ENCODE measurements at places on chromosomes 16 and 17.

GRCh38 chr17:57587193-57587969 lies 157.7 kb downstream of the CCDC182 start:
- no peak for DNase-seq

DNA sequence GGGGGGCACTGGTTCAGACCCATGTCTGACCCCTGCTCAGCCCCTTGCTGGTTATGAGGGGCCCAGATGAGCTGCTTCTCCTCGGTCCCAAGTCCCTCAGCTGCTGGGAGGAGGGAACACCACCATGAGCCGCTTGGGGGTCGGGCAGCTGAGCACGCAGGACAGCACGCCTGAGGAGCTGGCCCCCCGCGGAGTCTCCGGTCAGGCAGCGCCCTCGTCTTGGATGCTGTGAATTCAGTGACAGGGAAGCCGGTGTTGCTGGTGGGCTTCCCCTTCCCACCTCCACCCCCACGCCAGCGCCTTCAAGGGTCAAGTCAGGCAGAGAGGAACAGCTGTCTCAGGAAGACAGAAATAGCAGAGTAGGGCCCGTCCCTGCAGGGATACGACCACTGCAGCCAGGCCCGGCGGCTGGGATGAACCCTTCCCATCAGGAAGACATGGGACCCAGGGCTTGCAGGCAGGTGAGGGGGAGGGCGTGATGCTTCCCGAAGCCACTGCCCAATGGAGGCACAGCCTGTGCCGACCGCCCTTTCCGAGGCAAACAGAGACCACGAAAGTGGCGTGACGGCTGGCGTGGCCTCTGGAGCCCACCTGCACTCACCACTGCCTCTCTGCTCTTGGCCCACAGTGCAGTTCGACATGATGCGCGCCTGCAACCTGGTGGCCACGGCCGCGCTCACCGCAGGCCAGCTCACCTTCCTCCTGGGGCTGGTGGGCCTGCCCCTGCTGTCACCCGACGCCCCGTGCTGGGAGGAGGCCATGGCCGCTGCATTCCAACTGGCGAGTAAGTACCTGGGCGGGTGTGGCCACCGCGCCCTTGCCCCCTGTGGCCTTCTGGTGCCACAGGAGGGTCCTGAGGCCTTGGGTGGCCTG lies 8.1 kb downstream of the TMEM204 start:
- no peak for DNase-seq

GRCh38 chr17:29057361-29057760 lies 14.4 kb downstream of the PIPOX start:
- DNase-seq, result no peak

GRCh38 chr16:31754998-31755615 lies 118.5 kb upstream of the ZNF267 start:
- no peak for DNase-seq

- DNase-seq, result no peak
Measured at GRCh38 chr16:2675714-2676113, 6.6 kb upstream of the KCTD5 start.

GRCh38 chr17:75459590-75460267 lies 3.3 kb downstream of the TMEM94 start:
- no peak for DNase-seq

- DNase-seq, result no peak
Measured at GRCh38 chr16:15691046-15691445, 41.0 kb downstream of the NDE1 start.

- no peak for DNase-seq
Measured at GRCh38 chr17:42989141-42989540, 8.8 kb downstream of the RUNDC1 start.

DNA sequence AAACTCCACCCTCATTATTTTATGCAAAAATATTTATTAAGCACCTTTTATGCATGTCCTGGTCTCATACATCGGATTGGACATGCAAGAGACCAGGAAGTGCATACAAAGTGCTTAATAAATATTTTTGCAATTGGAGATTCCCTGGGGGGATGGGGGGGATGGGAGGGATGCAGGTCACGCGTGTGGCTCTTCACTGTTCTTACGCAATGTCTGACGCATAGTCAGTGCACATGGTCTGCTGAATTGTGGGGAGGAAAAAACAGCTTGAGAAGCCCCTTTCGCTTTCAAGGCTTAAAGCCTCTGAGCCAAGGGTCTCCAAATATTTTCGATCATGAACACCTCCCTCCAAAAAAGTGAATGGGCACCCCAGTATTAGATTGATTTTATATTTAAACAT lies 96.7 kb upstream of the XYLT1 start:
- DNase-seq, result no peak

- DNase-seq, result no peak
Measured at GRCh38 chr17:65099941-65100315, 37.2 kb upstream of the RGS9 start.

DNA sequence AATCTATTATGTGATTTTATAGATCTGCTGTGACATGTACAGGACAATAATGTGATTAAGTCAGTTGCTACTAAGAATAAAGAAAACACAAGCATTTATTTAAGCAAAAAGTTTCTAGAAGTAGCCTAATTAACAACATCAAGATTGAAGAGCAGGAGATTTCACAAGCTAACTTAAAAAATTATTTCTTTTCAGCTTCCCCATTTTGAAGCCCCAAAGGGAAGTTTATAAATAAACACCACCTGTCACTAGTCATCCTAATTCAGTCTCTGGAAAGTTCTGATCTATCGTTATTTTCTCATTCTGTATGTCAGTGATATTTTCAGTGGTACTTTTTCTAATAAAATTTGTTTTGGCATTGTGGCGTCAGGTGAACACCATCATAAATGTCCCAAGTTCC lies 8.3 kb downstream of the CAPNS2 start:
- no peak for DNase-seq

DNA sequence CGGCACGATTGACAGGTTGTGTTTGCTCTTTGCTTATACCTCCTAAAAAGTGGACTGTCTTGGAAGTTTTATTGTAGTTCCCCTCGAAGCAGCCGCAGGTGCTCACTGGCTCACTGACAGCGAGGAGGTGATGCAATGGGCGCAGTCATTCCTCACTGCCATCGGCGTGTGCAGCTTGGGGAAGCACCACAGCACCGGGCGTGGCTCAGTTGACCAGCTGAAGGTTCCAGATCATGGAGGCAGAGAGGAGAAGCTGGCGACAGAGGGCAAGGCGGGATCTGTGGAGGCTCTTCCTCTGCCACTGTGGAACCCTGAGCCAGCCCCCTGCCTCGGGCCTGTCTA lies 72.1 kb upstream of the TNRC6C start:
- DNase-seq, result no peak

- no peak for DNase-seq
Measured at GRCh38 chr16:48409839-48410632, 24.8 kb upstream of the SIAH1 start.

DNA sequence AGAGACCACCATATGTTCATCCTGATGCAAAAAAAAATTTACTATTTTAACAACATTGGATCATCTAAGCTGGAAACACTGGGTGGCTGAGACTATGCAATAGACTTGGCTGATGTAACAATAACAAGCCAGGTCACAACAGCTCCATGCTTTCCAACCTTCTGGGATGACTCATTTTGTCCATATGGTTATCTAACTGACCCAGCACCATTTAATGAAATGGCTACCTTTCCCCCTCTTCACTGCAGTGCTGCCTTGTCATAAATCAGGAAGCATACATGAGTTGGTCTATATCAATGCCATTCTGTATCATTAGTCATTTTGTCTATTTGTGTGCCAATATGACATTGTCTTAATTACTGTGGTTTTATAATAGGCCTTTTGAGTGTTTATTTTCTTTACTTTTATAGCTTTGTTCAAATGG lies 217.6 kb upstream of the KCNJ16 start:
- DNase-seq, result peak; percentile 73

DNA sequence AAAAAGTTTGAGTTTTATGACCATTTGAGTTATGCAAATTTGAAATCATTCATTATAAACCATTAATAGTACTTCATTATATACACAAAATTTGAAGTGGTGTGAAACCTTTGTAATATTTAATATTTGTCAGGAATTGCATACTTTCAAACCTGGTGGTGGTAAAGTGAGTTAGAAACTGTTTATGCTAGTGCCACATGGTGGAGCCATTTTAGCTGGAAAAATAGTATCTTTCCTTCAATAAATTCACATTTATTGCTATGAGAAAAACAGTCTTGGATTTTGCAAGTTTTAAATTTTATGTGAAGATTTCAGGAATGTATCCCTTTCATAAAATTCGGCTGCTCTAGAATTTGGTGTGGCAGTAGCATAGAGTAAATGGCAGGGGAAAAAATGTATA lies 7.3 kb upstream of the BLMH start:
- DNase-seq, result no peak

DNA sequence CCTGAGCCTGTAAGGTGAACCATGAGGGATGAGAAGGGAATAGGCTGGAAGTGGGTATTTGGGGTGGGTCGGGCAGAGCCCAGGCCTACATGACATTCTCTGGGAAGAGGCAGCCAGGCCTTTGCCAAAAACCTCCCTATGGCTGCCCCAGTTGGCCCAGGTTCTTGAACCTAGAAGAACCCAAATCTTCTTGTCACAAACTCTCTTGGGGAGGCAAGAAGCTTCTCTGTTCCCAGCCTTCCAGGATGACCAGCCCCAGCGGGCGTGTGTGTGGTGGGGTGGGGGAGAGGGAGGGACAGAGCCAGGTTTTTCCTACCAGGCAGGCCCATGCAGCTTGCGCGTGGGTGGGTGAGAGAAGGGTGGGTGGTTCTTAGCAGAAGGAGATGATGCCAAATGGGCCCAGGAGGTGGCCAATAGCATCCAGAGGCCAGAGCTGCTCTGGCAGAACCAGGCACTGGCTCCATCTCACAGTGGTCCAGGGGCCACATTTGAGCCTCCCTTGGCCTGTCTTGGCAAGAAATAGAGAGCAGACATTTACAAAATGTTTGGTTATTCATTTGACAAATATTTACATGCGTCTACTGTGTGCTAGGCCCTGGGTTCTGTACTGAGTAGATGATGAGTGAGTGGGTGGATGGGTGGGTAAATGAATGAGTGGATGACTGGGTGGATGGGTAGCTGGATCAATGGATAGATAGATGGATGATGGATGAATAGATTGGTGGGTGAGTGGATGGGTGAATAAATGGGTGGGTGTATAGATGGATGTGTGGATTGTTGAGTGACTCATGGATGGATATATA lies 44.3 kb upstream of the PLCG2 start:
- DNase-seq, result no peak

- DNase-seq, result no peak
Measured at GRCh38 chr16:31397701-31398100, 4.6 kb downstream of the ITGAD start.

- no peak for DNase-seq
Measured at GRCh38 chr16:88722784-88723506, 16.6 kb downstream of the CTU2 start.

- DNase-seq, result no peak
Measured at GRCh38 chr17:71260366-71260940, 860.4 kb upstream of the SOX9 start.

- no peak for DNase-seq
Measured at GRCh38 chr17:83036666-83037065, 42.7 kb upstream of the METRNL start.

GRCh38 chr16:50631249-50631984 lies 49.7 kb downstream of the SNX20 start:
- DNase-seq, result no peak

GRCh38 chr17:66535611-66536010 lies 233.2 kb downstream of the PRKCA start:
- no peak for DNase-seq

DNA sequence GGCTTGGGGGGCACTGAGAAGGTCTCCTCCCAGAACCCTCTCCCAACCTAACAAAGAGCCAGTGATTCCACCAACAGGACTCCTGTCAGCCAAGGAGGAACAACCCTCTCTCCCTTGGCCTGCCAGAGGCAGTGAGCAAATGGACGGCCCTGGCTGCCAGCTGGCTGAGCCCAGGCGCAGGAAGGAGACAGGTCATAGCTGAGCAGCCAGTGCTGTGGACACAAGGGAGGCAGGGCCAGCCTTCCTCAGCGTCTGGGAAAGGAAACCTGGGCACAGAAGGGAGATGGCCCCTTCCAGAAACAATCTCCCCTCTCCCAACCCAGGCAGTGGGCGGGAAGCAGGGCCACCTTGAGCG lies 2.1 kb downstream of the MPO start:
- DNase-seq, result no peak

DNA sequence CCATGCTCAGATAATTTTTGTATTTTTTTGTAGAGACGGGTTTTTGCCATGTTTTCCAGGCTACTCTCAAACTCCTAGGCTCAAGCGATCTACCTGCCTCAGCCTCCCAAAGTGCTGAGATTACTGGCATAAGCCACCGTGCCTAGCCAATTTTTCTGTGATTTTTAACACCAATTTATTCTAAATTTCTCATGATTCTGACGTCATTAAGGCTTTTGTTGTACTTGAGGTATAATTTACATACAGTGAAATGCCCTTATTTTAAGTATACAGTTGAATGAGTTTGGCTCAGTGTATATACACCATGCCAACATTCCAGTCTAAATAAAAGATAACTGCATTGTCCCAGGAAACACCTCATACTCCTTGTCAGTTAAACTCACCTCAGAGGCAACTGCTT lies 77.4 kb downstream of the TMEM132E start:
- DNase-seq, result no peak

DNA sequence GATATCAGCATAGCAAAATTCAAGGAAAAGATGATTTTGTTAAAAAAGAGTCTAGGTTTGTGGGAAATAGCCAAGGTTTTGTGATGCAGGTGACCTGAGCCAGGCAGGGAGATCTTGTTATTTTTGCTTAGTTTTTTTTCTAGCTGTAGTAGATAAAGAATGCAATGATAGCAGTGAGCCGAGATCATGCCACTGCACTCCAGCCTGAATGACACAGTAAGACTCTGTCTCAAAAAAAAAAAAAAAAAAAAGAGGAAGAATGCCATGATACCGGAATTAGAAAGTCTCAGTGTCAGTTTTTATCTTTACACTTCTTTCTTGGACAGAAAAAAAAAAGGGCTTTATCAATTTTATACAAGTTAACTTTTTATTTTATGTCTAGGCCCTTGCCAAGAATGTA lies 27.5 kb downstream of the TMEM238L start:
- DNase-seq, result no peak

- no peak for DNase-seq
Measured at GRCh38 chr17:82690786-82691489, 7.6 kb downstream of the RAB40B start.

DNA sequence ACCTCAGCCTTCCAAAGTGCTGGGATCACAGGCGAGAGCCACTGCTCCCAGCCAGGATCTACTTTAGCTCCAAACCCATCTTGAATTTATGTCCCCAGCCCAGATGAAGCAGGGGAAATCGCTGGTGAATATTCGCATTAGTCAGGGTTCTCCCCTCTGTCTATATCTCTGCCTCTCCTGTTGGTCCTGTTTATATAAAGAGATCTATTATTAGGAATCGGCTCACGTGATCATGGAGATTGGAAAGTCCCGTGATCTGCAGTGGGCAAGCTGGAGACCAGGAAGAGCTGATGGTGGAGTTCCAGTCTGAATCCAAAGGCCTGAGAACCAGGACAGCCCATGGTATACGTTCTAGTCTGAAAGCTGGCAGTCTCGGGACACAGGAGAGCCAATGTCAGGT lies 382.8 kb downstream of the SEC14L1 start:
- no peak for DNase-seq

All from DMS 273 treated with DMSO at 0.1 percent for 48 hours (cell line).